ENCODE measurements at places on chromosomes 11 and 22. TPM values are rescaled to one million over a fixed set of nuclear protein-coding genes. Genes with fewer than 3 reads are reported as not detected.

The JAML gene
- 0.30 TPM for total RNA-seq

The KMT5B gene
- 35.1 TPM for total RNA-seq

The OR10AG1 gene
- total RNA-seq, result not detected

The OR8G1 gene
- total RNA-seq, result not detected

The TSPAN4 gene
- 50.3 TPM for total RNA-seq

The VPREB1 gene
- not detected for total RNA-seq

DNA sequence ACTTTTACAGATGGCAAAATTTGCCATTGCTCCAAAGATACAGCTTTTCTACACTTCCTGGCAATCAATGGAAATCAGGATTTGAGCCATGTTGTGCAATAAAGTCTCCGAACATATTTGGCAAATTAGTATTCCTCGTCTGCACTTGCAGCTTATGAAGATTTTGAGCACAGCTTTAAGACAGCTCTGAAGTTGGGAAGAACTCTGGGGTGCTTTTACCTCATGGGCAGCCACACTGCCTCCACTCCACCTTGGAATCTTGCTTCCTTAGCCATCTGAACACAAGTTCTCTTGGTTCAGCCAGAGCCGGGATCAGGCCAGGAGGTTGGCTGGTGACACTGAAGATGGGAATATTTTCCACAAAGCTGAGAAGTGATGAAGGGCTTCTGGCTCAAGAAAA, 191.2 kb downstream of the CWF19L2 start:
- DNase-seq, result no peak

DNA sequence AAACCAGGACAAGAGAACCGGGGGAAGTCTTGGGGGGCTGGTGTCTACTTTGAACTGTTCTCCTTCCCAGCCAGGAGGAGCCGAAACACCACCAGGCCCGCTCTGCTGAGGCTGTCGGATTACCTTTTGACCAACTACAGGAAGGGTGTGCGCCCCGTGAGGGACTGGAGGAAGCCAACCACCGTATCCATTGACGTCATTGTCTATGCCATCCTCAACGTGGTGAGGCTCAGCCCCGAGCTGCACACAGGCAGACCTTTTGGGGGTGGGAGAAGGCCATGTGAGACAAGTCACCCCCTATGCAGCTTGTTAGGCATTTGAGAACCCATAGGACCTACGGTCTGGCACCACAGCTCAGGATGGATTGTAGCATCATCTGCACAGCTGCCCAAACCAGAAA, 2.8 kb downstream of the HTR3A start:
- DNase-seq, result no peak

GRCh38 chr22:37012262-37012904, 6.9 kb downstream of the TST start:
- DNase-seq, result no peak

- DNase-seq, result no peak
Observed at GRCh38 chr11:87454241-87454640, 416.5 kb downstream of the TMEM135 start.

- DNase-seq, result no peak
Observed at GRCh38 chr11:119982517-119983239, 155.2 kb downstream of the TRIM29 start.

All from HCT116 (cell line).